ENCODE measurements at places on chromosomes 13 and 19.

- no peak for DNase-seq
Measured at GRCh38 chr19:4889034-4889815, 13.5 kb downstream of the ARRDC5 start.

DNA sequence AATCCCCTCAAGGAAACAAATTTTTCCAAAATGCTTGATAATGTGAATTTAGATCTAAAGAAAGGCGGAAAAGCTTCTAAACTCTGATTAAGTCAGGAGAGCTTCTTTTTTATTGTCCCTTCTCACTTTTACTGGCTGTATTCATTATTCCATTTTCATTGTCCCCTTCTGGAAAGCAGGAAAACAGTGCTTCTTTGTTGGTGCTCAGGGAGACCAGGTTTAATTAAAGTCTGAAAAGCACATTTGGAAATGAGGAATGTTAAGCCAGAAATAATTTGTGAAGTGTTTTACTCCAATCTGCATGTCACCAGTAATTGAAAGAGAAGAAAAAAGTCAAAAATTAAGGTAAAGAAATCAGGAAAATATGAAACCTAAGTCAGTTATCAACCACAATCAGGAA is 43.5 kb upstream of the TSC22D1 start:
- DNase-seq: no peak

DNA sequence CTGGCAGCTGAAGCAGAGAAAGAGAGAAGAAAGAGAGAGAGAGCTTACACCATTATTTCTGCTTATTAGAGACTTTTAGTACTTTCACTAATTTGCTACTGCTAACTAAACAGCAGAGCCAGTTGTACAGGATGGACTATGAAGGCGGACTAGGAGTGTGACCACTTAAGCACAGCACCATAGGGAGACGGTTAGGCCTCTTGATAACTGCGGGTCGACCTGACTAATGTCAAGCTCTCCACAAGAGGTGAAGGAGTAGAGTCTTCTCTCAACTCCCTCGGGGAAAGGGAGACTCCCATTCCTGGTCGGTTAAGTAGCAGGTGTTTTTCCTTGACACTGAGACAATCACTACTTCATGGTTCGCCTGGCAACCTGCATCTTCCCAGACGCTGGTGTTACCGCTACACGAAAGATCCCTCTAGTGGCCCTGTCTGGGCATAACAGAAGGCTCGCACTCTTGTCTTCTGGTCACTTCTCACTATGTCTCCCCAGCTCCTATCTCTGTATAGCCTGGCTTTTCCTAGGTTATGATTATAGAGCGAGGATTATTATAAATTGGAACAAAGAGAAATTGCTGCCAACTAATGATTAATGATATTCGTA is 5.3 kb upstream of the PSG7 start:
- DNase-seq: no peak

GRCh38 chr13:43981091-43981490 is 101.4 kb downstream of the LACC1 start:
- no peak for DNase-seq

DNA sequence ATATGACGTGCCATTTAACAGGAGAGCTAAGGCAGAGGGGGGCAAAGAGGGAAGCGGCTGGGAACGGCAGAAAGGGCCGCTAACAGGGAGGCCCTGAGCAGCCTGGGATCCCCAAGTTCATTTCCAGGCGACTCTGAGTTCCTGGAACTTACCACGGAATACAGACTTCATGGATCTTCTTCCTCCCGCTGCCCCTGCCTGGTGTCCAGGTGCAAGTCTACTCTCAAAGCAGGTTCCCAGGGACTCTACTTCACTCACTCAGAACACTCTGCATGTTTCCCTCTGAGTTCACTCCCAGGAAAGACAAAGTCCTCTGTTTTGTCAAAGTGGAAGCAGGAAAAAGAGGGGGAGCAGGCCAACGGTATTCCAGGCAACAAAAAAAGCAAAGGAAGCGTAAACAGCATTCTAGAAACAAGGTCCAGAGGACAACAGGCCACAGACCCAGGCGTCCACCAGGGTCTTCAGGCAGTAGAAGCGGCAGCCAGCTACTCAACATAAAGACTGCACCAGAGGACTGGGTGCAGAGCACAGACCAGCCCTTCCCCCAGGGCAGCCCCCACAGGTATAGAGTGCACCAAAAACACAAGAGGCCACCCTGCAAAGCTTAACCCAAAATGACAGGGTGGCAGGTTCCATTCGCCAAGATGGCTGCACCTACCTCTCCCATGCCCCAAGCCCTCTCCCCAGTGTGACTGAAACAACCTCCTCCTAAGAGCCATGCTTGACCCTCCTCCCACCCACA is 3.0 kb downstream of the MIER2 start:
- DNase-seq: no peak

DNA sequence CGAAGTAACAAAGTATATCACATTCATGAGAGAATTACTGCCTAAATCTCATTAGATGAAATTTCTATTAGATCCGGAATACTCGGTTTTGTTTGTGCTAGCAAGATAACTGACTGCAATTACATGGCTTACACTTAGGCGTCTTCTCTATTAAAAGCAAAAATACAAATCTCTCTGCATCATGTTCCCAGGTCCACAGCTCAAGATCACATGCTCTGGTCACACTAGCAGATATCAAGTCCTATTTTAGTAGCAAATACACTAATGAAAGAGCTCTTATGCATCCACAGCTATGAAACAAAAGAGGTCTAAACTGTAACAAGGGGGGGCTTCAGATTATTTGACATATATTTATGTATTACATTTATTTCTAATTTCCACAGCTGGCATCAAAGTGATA is 53.5 kb downstream of the EFNB2 start:
- DNase-seq: no peak

DNA sequence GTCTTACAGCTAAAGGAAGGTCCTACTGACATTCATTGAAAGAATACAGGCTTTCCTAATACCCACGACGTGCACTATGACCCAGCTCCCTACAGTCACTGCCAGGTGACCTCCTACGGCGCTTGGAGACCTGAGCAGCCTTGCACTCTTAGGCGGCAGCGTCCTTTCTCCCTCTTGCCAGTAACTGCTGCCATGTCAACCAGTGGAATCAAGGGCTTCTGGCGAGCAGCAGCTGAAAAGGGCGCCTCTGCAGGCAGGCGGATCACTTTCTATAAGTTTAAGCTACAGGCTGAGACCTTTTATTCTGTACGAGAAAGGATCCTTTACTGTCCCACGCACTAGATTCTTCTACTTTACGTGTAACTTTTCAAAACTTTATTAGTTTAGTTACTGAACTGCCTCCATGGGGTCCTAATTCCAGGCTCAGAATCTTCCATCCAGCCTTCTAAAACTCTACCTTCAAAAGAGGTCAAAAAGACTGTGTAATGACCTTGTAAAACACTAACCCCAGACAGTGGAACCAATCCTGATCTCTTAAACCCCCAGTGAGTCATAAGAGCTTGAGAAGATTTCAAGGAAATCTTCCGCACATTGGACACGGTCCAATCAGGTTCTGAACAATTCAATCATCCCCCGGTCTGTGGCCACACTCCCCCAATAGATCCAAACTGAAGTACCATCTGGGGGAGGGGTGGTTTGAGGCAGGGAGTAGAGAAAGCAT is 1.9 kb downstream of the KCTD12 start:
- no peak for DNase-seq

- no peak for DNase-seq
Measured at GRCh38 chr19:17681505-17682125, 6.5 kb downstream of the UNC13A start.

- no peak for DNase-seq
Measured at GRCh38 chr13:53747825-53748224, 719.2 kb downstream of the OLFM4 start.

DNA sequence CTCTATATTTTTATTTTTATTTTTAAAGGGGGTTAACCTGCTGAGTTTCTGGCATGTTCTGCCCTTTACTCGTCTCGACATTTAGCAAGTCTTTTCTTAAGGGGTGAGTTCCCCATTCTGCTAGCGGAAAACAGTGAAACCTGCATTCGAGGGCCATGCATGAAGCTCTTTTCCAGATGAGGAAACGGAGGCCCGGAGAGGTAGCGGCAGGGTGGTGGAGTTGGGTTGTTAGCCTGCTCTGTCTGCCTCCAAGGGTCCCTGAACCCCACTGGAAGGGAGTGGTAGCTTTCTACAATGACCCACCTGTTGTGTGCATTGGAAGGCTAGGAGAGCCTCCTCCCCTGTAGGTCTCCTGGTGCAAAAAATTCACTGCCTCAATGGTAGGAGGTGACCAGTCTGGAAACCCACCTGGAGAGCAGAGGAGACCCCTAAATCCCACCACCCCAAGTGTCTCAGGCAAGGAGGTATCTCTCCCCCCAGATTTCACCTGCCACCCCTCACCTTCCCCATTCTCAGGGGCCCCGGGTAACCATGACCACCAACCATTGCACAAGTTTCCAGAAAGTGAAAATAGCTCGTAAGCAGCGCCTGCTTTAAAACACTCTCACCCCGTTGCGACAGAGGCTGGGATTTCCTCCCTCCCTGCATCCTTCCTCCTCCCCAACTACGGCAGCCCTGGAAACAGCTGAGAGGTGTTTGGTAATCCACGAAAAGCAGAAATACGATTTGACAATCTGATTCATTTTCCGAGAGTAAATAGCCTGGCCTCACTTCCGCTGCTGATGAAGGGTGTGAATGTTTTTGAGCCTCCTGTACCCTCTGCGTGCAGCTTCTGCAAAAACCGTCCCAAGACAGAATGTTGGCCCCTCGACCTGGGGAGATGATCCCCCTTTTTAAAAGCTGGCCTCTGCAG is 3.5 kb downstream of the KLF2 start:
- DNase-seq: no peak

DNA sequence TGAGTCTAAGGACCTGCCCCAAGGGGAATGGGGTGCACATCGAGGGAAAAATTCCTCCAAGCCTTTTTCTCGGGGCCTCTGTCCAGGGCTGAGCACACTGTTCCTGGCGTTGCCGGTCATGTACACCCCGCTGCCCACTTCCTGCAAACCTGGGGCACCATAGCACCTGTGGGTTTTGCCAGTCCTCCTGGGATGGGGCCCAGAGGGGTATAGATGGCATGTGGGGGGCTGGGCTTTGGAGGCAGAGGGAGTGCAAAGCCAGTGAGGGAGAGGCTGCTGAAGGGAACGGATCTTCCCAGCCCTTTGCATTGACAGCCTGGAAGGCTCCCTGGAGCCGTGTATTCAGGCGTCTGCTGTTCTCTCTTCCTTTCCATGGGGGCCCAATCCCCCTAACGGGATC is 187.3 kb downstream of the ZNF536 start:
- DNase-seq: no peak

- no peak for DNase-seq
Measured at GRCh38 chr13:113551081-113552000, 33.2 kb upstream of the TFDP1 start.

- no peak for DNase-seq
Measured at GRCh38 chr19:32029235-32029634, 316.2 kb upstream of the ZNF507 start.

DNA sequence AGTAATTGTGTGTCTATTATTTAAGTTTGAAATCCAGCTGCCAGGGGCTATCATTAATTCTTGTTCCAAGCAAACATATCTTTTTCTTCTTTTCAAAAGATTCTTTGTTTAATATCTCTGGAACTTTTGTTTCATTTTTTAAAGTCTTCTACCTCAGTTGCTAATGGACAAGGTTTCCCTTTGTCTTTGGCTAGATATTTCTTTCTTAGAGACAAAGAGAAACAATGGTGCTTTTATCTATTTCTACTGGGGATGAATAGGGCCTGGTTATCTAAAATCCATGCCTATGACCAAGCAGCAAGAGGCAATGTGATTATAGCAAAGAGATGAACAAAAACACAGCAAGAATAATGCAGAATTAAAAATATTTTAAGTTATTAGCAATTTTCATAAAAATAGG is 661.3 kb upstream of the KLF12 start:
- DNase-seq: no peak

GRCh38 chr13:85590231-85590931 is 208.8 kb downstream of the SLITRK6 start:
- DNase-seq: no peak

GRCh38 chr19:47105874-47106273 is 7.7 kb downstream of the ZC3H4 start:
- no peak for DNase-seq

DNA sequence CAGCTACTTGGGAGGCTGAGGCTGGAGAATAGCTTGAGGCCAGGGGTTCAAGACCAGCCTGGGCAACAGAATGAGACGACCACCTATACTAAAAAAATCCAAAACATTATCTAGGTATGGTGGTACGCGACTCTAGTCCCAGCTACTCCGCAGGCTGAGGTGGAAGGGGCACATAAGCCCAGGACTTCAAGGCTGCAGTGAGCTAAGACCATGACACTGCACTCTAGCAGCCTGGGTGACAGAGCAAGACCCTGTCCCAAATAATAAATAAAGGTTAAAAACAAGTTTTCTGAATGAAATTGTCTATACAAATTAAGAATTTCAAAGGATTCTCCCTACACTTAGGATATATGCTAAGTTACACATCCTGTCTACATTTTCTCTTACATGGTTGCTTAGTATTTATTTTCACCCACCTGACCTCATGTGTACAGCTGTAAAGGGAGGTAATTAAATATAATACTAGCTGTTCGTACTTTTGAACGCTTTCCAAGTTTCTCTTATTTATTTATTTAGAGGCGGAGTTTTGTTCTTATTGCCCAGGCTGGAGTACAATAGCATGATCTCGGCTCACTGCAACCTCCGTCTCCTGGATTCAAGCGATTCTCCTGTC is 1.6 kb downstream of the SLC25A30 start:
- DNase-seq: peak; percentile 79

GRCh38 chr13:51266642-51267041 is 44.4 kb downstream of the FAM124A start:
- DNase-seq: no peak

GRCh38 chr19:19113040-19113626 is 25.1 kb downstream of the TMEM161A start:
- DNase-seq: no peak

- DNase-seq: no peak
Measured at GRCh38 chr13:77172650-77173049, 145.7 kb upstream of the FBXL3 start.

- no peak for DNase-seq
Measured at GRCh38 chr13:43564952-43565351, 221.8 kb downstream of the ENOX1 start.

- no peak for DNase-seq
Measured at GRCh38 chr13:20489185-20489820, 36.4 kb downstream of the CRYL1 start.

DNA sequence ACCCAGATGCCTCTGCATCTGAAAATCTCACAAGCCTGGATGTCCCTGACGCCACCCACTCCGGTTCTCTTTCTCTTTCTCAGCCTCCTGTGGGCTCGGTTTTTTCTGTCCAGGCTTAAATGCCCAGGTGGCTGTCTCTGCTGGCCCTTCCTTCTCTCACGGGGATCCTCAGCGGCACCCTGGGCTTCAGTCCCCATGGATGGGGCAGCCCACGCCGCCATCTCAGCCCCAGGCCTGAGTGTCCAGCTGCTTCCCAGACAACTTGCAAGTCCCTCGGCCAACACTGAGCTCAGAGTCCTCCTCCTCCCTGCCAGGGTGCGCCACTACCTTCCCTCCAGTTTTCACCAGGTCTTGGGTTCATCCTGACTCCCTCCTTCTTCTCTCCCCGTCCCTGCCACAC is 6.4 kb downstream of the FBN3 start:
- no peak for DNase-seq
